Stimulated activated CD4-positive, alpha-beta T cell treated with anti-CD3 and anti-CD28 coated beads, TNF-alpha, amount 100 ng/mL, for 4 hours (primary cell): ENCODE measurements at places on chromosomes 11 and 22.
A peak's percentile ranks its signal among the peaks of the same experiment; 100 is the strongest.

- DNase-seq: no peak
Observed at GRCh38 chr11:44229098-44229497, 80.8 kb downstream of the ALX4 start.

- DNase-seq: peak; percentile 27
Observed at GRCh38 chr11:96014217-96014616, 90.3 kb upstream of the MTMR2 start.

DNA sequence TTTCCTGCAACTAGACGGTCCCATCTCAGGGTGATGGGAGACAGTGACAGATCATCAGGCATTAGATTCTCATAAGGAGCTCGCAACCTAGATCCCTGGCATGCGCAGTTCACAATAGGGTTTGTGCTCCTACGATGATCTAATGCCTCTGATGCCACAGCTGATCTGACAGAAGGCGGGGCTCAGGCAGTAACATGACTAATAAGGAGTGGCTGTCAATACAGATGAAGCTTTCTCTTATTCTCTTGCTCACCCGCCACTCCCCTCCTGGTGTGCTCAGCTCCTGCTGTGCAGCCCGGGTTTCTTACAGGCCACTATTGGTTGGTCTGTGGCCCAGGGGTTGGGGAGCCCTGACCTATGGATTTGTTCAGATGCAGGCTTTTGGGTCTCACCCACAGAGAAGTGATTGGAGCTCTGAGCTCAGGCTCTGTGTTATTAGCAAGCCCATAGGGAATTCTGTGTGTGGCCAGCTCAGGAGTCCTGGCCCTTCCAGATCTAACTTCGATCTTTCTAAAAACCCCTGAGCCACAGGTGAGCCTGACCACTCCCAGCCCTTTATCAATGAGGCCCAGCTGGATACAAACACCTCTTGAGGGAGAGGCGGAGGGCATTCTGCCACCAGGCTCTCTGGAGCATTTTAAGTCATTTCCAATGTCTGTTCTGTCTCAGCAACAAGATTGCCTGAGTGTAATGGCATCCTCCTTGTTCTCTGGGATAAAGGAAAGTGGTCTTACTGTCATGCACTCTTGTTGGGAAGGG is 351.8 kb downstream of the BUD13 start:
- DNase-seq: no peak

- no peak for DNase-seq
Observed at GRCh38 chr11:30006876-30007275, 10.0 kb downstream of the KCNA4 start.

- no peak for DNase-seq
Observed at GRCh38 chr11:115548878-115549528, 44.8 kb upstream of the CADM1 start.

DNA sequence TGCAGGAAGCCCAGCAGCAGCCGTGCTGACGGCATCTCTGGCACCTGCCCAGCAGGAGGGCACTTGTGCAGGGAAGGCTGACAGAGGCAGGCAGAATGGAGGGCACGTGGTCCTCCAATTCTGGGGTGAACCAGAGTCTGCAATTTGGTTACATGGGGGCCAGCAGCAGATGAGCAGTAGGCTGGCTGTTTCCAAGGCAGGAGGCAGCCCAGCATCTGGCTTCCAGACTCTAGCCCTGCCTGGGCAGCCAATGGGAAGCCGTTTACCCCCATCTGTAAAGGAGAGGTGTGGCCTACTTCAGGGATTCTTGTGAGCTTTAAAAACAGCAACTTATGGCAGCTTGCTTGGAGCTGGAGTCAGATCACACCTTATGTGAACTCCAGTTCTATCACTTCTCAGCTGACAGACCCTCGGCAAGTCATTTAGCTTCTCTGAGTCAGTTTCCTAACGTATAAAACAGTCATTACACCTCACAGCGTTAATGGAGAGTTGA is 27.9 kb upstream of the RASL10A start:
- no peak for DNase-seq

DNA sequence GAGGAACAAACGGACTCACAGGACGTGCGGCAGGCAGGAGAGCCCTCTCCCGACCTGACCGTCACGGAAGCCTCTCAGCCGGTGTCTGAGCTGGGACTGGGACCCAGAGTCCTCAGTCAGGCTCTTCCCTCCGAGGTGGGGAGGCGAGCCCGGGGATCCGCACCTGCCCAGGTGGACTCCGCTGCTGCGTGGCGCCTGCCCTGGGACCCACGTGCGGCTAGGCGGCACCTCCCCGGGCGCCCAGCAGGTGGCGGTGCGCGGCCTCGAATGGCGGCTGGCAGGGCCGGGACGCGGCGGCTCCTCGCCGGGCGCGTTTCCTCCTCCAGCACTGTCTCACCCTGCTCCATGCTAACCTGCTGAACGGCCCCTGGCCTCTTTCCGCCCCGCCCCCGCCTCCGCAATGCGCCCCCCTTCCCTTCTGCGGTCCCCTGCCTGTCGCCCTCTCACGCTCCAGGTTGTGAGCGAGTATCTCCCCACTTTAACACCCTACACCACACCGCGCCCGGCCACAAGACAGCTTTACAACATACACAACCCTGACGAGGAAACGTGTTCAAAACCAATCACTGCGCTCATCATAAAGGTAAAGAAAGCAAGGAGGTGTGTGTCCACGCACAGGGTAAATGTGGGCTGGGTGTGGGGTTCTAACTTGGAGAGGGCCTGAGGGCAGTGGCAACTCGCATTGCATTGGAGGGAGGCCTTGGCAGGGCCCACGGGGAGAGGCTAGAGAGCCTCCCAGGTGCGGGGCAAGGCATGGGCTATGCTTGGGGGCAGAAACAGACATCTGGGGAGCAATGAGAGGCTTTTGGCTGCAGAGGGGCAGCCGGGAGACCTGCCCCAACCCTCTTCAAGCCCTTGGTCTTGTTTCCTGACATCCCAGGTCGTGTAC is 25.9 kb upstream of the ATXN10 start:
- peak; percentile 71 for DNase-seq

DNA sequence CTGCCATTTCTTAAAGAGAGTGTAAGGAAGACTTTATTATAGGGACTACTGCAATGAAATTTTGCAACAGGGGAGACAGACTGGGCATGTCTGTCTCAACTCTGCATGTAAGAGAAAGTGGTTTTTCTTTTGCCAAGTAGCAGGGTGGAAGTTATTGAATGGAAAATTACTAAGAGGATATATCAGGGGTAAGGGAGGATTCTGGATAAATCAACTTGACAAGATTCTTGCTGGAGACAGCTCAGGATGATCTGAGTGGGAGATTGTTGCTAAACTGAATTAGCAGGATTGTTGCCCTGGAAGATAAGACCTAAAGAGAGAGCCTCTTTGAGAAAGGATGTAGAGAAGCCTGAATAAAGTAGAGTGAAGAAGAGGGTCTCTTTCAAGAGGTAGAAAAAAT is 145.8 kb downstream of the LUZP2 start:
- no peak for DNase-seq

- no peak for DNase-seq
Observed at GRCh38 chr11:78460471-78460870, 42.9 kb upstream of the GAB2 start.

DNA sequence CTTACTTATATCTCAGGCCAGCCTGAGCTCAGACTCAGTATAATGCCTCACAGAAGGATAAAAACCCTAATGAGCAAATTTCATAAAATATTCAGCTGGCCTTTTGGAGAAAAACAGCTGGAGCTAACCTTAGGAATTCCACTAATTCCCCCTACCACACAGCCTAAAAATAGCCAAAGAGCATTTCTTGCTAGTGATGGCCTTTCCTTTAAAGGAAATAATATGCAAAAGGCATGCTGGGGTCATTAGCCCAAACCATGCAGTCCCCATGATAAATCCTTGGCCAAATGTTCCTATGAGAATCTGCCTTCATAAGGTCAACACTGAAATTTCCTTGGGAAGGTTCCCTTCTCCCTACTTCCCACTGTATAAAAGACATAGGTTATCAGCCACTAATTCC is 38.2 kb downstream of the SYTL2 start:
- DNase-seq: no peak

GRCh38 chr11:116232364-116232828 is 540.4 kb downstream of the BUD13 start:
- no peak for DNase-seq

- no peak for DNase-seq
Observed at GRCh38 chr11:36228689-36229088, 60.5 kb downstream of the COMMD9 start.

- no peak for DNase-seq
Observed at GRCh38 chr11:85652786-85653447, 5.2 kb downstream of the TMEM126A start.

DNA sequence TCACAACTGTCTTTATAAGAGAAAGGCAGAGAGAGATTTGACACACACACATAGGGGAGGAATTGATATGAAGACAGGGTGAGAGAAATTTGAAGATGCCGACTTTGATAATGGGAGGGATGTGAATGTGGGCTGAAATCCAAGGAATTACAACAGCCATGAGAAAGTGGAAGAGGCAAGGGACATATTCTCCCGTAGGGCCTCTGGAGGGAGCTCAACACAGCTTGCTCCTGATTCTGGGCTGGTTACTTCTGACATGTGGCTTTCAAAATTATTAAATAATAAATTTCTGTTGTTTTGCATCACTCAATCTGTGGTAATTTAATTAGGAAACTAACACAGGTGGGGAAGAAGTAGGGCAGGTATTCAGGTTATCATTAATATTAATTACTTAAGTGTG is 282.9 kb downstream of the LUZP2 start:
- DNase-seq: no peak

DNA sequence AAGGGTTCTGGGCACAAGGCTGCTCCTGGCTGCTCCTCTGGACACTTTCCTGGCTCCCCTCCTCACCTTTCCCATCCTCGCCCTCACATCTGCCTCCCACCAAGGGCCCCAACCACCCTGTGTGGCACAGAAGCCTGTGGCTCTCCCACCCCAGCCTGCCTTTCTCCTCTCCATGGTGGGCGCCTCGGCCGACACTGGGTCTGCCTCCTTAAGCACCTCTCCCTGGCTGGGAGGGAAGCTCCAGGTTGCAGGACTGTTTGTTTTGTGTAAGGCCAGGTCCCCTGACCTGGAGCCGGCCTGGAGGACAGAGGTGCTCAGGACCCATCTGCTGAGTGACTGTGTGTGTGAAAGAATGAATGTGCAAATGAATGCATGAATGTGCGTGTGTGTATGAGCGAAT is 14.1 kb downstream of the MUC6 start:
- no peak for DNase-seq

- DNase-seq: no peak
Observed at GRCh38 chr11:131802440-131803115, 432.2 kb downstream of the NTM start.

- DNase-seq: no peak
Observed at GRCh38 chr11:2217211-2218030, 45.8 kb upstream of the TH start.

- DNase-seq: no peak
Observed at GRCh38 chr11:32385998-32386397, 49.3 kb downstream of the WT1 start.

- no peak for DNase-seq
Observed at GRCh38 chr11:109309153-109309552, 112.8 kb upstream of the C11orf87 start.

DNA sequence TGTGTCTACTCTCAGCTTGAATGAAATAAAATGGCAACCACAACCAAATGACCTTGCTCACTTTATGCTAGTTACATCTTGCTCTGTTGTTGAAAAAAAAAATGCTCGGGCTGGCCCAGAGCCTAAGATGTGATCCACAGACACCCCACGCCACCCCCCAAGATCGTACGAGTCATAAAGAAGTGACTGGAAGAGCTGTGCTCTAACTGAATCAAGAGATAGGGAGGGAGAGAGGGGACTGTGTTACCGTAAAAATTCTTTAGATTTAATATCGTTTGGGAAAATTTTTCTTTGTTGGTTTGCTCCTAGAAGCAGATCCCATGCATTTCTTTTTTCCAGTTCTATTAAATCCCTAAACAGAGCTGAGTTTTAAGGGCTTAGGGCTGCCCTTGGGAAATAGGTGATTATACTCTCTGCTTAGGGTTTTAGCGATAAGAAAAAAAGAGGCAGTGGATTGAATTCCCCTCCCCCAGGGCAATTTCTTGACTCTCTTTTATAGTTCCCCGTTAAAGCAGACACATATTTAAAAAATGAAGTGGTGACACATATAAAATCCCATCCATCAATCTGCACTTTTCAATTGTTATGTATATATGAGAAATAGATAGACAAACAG is 14.5 kb downstream of the MAML2 start:
- no peak for DNase-seq

DNA sequence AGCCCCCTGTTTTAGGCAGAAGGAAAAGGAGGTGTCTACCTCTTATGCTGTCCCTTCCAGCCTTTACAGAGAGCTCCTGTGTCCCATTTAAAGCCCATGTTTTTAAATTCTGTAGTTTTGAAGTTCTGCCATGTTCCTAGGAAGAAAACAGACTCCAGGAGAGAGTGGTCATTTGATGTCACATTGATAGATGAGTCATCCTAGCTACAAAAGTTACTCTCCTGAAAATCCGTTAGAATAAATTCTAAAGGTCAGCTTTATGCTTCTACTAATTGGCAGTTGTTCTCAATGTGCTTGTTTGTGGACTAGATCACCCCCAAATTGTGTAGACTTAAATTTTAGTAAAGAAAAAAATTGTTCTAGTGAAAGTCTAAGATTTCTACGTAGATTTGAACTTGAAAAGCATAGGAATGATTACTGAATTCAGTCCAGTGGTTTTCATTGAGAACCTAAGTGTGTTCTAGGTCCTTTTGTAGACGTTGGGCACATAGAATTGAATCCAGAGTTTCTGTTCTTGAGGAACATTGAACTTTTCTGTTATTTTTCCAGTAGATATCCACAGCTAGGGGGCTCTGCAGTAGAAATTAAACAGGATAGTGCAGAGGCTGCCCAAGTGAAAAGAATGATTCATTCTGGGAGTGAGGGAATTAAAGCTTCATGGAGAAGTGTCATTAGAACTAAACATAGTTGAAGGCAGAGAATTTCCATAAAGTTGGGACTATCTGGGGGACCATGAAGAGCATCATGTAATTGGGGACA is 140.6 kb upstream of the RASSF10 start:
- DNase-seq: no peak

GRCh38 chr11:382081-382629 is 11.9 kb upstream of the PKP3 start:
- no peak for DNase-seq

DNA sequence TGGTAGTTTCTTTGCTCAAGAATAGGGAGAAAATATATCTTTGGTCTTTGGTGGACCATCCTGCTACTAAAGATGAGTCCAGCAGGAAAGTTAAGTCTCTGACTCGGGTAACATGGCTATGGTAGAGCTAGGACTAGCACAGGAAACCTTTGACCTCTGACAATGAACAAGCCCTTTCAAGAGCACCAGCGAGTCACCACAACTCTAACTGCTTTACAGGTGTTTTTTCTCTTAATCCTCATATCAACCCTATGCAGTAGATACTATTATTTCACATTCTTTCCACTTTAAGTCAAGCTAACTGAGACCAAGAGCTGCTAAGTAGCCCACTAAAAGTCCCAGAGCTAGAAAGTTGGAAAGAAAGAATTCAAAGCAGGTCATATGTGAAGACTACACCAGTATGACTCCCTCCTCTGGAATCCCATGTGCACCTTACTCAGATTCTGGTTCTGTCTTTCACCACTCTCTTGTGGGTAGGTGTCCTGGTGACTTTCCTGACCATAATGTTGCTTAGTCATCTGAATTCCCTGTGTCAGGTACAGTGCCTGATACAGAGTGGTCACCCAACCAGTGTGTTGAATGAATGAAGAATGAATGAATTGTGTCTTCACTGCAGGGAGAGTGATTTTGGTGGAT is 53.8 kb upstream of the ME3 start:
- DNase-seq: no peak
